ENCODE measurements at places on chromosomes 12 and 14.

GRCh38 chr12:118846416-118846815 lies 134.9 kb upstream of the SRRM4 start:
- no peak for DNase-seq

- DNase-seq: peak; percentile 40
Observed at GRCh38 chr12:30012816-30013450, 229.2 kb upstream of the TMTC1 start.

GRCh38 chr12:105120551-105120950 lies 13.0 kb downstream of the WASHC4 start:
- DNase-seq: peak; percentile 27

DNA sequence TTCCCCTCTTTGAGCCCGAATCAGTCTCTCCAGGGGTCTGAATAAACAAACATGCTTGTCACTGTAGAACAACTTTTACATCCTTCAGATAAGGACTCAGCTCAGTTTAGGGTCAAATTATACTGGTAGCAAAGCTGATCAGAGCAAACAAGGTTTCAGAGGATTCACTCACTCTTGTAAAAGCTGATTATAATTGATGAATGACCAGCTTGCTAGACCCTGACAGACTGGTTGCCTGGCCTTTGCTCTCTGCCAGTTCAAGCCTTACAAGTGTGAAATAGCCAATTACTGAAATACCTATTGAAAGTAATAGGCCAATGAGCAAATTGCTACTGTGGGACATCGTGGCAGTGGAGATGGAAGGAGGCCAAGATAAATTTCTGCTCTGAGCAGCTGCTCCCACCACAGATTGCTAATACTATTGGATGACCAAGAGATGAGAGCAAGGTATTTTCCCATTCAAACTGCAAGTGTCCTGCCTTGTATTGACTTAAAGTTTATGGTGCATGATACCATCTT lies 177.6 kb downstream of the PDZRN4 start:
- no peak for DNase-seq

DNA sequence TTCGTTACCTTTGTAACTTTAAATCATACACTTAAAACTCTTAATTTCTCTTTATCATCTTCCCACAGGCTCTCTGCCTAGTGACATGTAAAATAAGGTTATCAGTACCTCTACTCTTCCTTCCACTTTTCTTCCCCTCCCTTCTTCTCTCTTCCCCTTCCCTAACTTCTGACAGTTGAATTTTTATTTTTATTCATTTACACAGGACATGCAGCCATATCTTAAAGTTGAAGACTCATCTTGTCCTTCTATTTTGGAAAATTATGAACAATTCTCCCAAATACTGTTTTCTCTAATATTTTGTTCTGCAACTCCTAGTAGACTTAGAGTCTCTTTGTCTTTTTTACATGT lies 263.9 kb downstream of the FBXL14 start:
- no peak for DNase-seq

- DNase-seq: no peak
Observed at GRCh38 chr14:94027566-94028449, 1.7 kb downstream of the OTUB2 start.

- no peak for DNase-seq
Observed at GRCh38 chr12:8048906-8049305, 16.4 kb downstream of the FOXJ2 start.

- DNase-seq: no peak
Observed at GRCh38 chr12:47610686-47611252, 95.1 kb downstream of the RPAP3 start.

DNA sequence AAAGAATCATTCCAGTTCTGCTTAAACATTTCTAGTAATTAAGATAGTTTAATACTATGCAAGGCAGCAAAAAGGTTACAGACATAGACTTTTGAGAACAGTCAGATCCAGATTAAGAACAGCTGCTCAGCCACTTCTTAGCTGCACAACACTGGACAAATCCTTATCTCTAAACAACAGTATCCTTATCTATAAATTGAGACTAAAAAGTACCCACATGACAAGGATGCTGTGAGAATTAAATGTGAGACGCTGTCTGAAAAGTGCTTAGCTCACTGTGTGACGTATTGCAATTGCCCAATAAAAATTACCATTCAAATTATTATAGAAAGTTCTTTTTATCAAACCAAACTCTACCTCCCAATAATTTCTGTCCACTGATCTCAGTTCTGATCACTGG lies 35.5 kb downstream of the BORCS5 start:
- DNase-seq: no peak

DNA sequence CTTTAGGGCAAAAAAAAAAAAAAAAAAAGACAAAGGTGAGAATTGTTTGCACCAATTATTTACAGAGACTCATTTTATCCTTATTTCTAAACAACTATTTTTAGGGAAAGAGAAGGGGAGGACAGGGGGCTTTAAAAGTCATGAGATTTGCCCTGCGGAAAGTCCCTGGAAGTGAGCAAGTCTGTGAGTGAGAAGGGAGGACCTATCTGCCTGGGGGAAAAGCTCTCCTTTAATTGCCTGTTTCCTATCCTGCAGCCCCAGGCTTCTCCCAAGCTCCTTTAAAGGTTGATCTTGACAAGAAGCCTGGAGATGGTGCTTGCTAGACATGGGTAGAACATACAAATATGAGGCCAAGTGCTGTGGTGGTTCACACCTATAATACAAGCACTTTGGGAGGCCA lies 8.3 kb upstream of the CHST11 start:
- DNase-seq: no peak

GRCh38 chr12:105671720-105672119 lies 341.2 kb downstream of the C12orf75 start:
- no peak for DNase-seq

- no peak for DNase-seq
Observed at GRCh38 chr12:94228488-94228907, 80.1 kb downstream of the PLXNC1 start.

- DNase-seq: no peak
Observed at GRCh38 chr14:28426960-28427359, 339.6 kb upstream of the FOXG1 start.

DNA sequence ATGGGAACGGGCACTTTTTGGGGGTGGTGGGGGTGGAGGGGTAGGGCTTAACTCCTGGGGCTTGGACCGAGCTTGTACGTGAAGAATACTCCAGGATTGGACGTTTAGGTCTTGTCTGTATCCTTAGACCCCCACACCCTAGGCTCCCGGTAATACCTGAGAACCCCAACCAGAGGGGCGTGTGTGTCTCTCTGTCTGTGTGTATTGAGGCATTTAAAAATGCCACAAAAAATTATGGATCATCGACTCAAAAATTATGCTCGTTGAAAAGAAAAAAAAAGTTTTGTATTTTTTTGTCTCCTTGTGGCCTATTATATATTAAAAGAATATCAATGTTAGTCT lies 459 bp downstream of the PPFIBP1 start:
- no peak for DNase-seq

DNA sequence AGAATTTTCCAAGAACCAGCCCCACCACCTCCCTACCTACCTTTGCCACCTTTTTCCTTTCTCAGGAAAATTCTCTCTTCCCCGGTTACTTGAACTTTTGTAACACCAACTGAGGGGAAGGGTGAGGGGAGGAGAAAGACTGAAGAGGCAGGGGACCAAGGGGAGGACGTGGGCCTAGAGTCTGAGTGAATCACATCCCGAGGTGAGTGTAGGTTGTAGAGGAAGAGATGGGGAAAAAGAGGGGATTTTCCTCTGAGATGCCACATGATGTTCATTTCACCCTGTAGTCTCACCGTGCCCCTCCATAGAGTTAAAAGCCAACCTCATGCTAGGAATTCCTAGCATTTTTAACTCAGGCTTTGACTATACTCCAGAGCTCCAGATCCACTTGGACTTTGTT lies 311.8 kb downstream of the RPAP3 start:
- peak; percentile 11 for DNase-seq

DNA sequence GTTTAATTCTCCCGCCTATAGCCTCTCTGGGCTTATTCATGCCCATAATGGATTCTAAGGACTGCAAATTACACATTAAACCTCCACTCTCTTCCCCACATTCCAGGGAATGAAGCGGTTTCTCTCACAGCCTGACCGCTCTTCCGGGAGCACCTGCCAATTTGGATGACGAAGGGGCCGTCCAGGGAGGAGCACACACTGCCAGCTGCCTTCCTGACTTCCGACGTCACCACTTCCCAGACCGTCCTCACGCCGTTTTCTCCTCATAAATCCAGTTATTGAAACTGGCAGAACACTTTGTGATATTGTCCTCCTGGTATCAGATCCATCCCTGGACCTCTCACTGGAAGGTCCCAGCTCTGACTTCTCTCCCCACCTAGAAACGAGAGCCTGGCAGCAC lies 87.6 kb downstream of the GCH1 start:
- DNase-seq: no peak

- DNase-seq: no peak
Observed at GRCh38 chr14:83208341-83208740, 1674.7 kb upstream of the SEL1L start.

- DNase-seq: no peak
Observed at GRCh38 chr12:41908206-41908605, 236.5 kb downstream of the GXYLT1 start.

- DNase-seq: no peak
Observed at GRCh38 chr14:72736786-72737559, 156.9 kb downstream of the DPF3 start.

- DNase-seq: no peak
Observed at GRCh38 chr12:124852911-124853427, 10.7 kb downstream of the SCARB1 start.

- DNase-seq: peak; percentile 31
Observed at GRCh38 chr12:43057566-43057965, 468.0 kb upstream of the PRICKLE1 start.

GRCh38 chr12:98485792-98486340 lies 29.5 kb upstream of the TMPO start:
- no peak for DNase-seq

DNA sequence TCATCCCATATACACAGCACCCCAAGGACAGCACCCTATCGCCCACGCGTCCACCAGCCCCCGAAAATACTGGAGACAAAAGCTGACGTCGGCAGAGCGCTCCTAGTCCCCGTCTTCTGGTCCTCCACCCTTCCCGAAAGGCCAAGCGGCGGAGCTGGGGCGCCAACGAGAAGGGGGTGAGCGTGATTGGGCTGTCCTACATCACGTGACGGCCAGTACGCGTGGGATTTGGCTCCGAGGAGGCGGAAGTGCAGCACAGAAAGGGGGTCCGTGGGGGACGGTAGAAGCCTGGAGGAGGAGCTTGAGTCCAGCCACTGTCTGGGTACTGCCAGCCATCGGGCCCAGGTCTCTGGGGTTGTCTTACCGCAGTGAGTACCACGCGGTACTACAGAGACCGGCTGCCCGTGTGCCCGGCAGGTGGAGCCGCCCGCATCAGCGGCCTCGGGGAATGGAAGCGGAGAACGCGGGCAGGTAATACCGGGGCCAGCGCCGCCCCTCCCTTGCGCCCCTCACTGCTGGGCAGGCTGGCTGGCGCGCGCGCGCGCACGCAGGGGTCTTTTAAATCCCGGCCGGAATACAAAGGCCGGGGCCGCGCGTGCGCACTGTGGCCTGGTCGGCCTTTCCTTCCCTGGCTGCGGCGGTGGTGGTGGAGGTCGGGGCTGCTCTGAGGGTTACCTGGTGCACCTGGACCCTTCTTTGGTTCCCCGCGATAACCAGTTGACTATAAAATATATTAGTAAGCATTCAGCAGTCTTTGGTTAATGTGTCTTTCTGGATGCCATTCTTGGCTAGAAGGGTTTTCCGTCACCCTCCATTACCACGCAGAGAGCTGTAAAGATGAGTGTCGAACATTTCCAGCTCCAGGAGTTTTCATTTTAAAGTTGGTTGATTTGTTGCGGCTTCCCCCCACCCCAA lies at the start of gene TDG:
TDG (plus strand) TSS at position 283 of the 915 bp plus-strand sequence; CDS start at position 449, 166 bp downstream.
- peak; percentile 100 for DNase-seq

DNA sequence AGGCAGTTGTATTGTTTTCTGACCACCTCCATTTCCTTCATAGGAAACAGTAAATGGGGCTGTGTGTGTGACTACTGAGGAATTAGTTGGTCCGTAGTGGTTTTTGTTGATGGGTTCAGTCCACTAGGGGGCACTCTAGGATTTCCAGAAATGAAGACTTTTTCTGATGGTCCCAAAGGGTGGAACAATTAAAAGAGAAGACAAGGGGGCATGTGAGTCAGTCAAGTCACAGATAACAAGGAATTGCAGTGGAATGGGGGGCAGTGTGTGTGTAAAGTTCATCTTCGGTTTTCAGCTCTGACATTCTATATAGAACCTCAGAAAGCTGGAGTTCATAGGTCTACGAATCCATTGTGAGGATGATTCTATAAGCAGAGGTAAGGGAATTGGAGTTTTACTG lies 186.6 kb upstream of the OR4E1 start:
- peak; percentile 23 for DNase-seq

- DNase-seq: no peak
Observed at GRCh38 chr12:11773889-11774677, 124.6 kb downstream of the ETV6 start.

- DNase-seq: no peak
Observed at GRCh38 chr12:90456248-90456647, 498.7 kb downstream of the CCER1 start.

DNA sequence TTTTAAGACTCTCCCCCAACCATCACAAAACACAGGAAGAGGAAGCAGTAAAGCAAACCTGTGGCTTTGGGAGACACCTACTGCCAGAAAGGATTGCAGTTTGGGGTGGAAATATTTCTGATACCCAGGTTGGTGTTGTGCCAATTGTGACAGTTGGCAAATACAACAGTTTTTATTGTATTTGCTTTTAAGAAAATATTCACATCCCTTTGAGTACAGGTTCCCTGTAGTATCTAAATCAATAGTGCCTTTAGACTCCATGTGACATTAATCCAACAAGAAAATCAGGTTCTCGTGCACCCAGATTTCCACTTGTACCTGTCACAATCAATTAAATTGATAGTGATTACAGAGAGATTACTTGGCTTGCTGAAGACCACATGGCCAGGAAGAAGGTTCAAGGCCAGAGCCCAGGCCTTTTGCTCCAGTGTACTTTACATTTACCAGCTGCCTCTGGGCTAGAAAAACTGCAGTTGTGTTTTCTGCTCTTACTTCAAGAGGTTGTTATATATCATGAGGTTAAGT lies 361.2 kb downstream of the ATP23 start:
- peak; percentile 19 for DNase-seq

DNA sequence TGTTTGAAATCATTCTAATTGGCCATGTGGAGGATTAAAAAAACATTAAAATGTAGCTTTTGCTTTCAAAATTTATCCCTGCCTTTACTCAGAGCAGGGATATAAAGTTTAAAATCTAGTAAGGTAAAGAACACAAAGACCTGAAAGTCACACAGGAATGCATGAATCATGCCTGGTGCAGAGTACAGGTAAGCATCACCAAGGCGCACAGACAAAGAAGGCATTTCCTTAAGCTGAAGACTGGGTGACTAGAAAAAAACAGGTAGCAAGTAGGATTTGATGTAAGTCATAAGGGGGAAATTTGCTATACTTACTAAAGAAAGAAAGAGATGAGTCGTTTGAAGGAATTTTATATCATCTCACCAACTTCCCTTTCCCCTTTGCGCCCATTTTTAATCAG lies 405.6 kb downstream of the GXYLT1 start:
- DNase-seq: no peak

DNA sequence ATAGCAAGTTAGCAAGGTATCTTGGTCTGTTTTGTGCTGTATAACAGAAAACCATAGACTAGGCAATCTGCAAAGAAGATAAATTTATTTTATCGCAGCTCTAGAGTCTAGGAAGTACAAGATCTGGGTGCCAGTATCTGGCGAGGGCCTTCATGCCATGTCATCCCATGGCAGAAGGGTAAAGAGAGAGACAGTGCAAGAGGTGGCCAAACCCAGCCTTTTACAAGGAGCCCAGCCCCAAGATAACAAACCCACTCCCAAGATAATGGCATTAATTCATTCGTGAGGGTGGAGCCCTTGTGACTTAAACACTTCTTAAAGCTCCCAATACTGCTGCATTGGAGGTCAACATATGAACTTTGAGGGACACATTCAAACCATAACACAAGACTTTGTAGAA lies 16.9 kb downstream of the RPS29 start:
- no peak for DNase-seq
